Stimulated activated naive CD4-positive, alpha-beta T cell treated with Interleukin-2 at 50 U/mL for 16 hours (primary cell): ENCODE measurements at places on chromosomes 2 and 18.

GRCh38 chr2:138137949-138138348 is 173.7 kb downstream of the HNMT start:
- no peak for DNase-seq

DNA sequence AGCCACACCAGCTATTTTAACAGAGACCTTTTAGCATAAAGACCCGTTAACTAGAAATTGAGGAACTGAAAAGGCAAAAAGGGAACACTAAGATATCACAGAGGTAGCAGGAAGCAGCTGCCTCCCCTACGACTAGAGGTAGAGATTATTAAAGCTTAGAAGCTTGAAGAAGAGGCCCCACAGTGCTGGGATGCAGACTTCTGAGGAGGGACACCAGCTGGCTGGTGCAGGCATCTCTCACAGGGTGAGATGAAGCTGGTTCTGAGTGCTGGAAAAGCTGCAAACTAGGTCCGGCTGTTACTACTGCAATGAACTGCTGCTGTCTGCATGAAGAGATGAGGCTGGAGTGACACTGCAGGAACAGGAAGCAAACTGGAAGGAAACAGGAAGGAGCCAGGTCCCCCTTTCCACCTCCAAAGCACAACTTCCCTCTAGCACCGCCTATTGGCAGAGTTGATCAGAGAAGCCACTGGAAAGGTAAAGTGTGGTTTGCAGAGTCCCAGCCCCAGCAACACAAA is 61.2 kb upstream of the MRPS9 start:
- no peak for DNase-seq

- no peak for DNase-seq
Observed at GRCh38 chr18:77201506-77201905, 48.1 kb upstream of the GALR1 start.

GRCh38 chr2:193542762-193543161 is 1348.0 kb upstream of the TMEFF2 start:
- DNase-seq: no peak

GRCh38 chr2:216553482-216554240 is 55.0 kb downstream of the RPL37A start:
- DNase-seq: no peak

GRCh38 chr2:28652217-28652616 is 99.4 kb upstream of the PPP1CB start:
- no peak for DNase-seq

DNA sequence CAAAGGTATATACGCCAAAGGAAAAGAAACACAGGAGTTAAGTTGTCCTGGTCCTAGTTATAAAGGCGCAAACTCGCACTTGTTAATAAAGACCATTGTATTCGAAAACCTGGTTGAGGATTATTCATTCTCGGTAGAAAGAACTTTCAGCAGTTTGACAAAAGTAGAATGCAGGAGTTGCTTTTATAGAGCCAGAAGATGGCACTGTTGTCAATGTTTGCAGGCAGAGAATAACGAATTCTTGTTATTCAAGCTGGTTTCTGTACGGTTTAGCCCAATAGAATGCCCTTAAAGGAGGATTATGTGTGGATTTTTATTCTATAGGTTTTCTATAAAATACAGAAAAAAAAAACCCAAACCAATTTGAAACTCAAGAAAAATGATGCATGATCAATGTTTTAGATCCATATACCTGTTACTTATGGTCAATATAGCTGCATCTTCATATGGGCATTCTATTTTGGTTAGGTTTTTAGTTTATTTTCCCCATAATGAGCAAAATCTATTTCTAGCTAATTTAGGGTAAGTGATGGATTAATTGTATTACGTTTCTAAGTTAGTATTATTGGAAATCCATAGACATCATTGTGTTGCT is 510.3 kb downstream of the PLCL1 start:
- no peak for DNase-seq

DNA sequence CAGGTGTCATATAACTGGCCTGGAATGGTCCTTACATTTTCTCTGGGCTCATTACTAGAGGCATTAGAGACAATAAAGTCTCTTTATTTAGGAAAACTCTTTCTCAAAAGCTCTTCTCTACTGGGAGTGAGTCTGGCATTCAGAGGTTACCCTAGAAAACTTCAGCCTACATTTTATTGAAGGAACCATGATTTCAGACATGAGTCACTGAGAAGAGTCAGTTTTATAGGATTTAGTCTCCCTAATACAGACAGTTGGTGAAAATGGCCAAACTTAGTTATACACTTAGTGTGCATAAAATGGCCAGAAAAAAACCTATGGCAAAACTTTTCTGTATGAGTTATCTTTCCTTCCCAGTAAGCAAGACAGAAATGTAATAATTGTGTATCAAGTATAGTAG is 689.4 kb downstream of the ZEB2 start:
- no peak for DNase-seq

GRCh38 chr18:6004683-6005082 is 109.4 kb upstream of the TMEM200C start:
- no peak for DNase-seq

DNA sequence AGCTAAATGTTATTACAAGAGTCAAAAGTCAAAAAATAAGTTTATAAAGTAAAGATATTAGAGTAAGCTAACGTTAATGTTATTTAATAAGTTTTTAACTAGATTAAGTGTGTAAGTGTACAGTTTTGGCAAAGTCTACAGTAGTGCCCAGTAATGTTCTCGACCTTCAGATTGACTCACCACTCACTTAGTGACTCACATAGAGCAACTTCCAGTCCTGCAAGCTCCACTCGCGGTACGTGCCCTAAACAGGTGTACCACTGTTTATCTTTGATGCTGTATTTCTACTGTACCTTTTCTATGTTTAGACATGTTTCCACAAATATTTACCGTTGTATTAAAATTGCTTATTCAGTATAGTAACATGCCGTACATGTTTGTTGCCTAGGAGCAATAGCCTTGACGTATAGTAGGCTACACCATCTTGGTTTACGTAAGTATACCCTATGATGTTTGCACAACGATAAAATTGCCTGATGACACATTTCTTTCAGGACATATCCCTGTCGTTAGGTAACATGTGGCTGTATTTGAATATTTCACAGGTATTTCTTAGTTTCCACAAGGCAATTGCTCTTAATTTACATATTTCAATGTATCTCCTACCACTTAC is 1641.9 kb upstream of the PIK3C3 start:
- DNase-seq: no peak

DNA sequence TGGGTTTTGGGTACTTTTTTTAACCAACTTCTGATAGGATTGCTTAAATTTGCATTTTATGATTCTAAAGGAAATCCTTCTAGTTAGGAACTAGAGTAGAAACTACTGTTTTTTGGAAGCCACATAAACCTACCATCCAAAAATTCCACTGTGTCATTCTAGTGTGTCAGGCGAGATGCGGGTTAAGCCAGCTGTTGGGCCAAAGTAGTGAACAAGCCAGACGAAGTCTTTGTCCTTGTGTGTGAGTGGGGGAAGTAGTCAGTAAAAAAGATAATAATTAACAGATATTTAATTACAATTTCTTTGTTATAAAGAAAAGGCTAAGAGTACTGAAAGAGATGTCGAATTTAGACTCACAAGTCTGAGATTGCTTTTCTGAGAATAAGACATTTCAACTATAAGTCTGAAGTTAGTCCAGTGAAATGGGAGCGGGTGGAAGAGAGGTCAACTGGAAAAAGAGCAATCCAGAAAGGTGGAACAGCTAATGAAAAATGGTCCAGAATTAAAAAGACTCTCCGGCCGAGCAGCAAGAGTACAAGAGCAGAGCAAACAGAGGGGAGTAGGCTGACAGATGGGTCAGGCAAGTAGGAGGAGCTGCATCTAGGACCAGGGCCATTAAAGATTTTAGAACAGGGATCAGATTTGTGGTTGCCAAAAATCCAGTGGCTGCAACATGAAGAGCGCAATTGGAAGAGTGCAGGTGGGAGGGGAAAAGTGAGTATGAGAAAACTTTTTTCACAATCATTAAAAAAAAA is 1.5 kb downstream of the EPB41L5 start:
- no peak for DNase-seq

GRCh38 chr2:149028891-149029290 is 9.6 kb upstream of the LYPD6B start:
- DNase-seq: no peak

- no peak for DNase-seq
Observed at GRCh38 chr2:241110607-241111439, 8.7 kb upstream of the MTERF4 start.

DNA sequence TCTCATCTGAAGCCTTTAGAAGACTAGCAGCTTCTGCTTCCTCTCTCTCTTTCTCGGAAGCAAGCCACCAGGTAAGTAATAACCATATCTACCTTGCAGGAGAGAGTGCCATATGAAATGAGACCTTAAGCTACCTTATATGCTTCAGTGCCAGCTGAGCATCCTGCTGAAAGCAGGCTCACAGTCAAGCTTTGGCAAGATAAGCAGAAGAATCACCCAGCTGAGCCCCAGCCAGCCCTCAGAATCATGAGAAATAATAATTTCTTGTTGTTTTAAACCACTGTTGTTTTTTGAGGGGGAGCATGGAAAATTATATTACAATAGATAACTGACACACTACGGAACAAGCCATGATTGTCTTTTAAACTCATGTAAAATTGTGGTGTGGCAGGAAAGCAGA is 514.4 kb downstream of the MBD2 start:
- no peak for DNase-seq

DNA sequence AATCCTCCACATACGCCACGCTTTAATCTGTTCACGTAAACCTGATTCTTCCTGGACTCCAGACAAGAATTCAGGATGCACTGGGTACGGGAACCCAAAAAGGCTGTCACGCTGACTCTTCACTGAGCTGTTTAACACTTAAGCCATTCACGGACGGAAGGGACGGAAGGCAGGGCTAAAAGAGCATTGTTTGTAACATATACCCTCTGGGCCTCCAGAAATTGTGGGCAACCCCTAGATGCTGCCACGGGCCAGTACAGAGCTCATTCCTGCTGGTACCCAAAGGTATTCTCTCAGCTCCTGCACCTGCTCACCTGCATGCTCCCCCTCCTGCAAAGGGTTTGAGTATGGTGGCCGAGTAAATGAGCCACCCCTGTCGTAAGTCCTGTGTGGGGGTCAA is 45.6 kb upstream of the RMP24 start:
- DNase-seq: no peak

GRCh38 chr2:143974262-143974661 is 545.7 kb downstream of the ZEB2 start:
- no peak for DNase-seq

DNA sequence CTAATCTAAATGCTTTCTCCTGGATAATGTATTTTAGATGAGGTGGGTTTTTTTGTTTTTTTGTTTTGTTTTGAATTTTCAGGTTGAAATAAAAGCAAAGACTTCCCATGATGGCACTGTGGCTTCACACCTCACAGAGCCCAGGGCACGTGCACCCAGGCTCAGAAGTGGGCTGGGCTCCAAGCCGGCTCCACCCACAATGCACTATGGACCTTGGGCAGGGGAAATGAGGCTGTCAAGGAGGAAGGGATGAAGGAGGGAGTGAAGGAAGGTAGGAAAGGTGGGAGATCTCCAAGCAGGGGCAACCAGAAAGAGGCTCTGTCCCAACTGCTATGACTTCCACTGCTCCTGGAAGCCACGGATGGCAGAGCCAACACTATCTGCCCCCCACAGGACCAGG is 60.4 kb downstream of the BIN1 start:
- no peak for DNase-seq

DNA sequence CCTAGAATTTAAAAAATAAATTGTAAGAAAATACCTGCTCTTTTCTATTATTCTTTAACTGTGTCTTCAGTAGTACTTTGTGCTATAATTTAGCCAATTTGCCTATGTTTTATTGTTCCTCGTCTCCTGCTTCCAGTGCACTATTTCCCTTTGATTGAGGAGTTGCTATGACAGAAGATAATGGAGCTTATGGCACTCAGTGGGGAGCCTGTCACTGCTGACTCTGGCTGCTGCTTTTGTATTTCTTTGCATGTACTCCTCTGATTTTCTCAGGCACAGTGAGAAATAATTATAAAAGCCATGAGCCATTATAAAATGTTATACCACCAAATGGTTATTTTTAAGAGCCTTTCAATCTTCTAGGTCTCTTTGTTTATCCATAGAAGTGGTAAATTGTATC is 1310.8 kb upstream of the SLC39A10 start:
- no peak for DNase-seq

- DNase-seq: no peak
Observed at GRCh38 chr2:113212245-113213060, 38.7 kb downstream of the PSD4 start.

- DNase-seq: no peak
Observed at GRCh38 chr2:106764614-106765013, 121.4 kb downstream of the ST6GAL2 start.

- no peak for DNase-seq
Observed at GRCh38 chr2:86785456-86785855, 5.3 kb downstream of the CD8A start.

GRCh38 chr2:128644156-128644555 is 325.5 kb upstream of the HS6ST1 start:
- DNase-seq: no peak

GRCh38 chr2:210086930-210087329 is 84.3 kb downstream of the KANSL1L start:
- no peak for DNase-seq

DNA sequence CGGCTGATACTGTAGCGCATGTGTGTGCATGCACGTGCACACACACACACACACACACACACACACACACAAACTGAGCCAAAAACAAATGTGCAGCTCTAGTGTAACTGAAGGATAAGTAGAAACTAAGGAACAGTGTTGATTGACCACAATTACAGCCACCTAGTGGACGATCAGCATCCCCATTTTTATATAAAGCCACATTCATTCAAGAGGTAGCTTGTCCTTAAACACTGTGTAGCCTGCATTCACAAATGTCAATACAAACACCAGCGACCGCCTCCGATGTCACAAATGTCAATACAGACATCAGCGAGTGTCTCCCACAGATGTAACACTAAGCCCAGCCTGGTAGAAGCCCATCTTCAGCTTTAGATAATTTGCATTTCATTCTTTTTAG is 167.4 kb downstream of the PTGR3 start:
- DNase-seq: no peak

DNA sequence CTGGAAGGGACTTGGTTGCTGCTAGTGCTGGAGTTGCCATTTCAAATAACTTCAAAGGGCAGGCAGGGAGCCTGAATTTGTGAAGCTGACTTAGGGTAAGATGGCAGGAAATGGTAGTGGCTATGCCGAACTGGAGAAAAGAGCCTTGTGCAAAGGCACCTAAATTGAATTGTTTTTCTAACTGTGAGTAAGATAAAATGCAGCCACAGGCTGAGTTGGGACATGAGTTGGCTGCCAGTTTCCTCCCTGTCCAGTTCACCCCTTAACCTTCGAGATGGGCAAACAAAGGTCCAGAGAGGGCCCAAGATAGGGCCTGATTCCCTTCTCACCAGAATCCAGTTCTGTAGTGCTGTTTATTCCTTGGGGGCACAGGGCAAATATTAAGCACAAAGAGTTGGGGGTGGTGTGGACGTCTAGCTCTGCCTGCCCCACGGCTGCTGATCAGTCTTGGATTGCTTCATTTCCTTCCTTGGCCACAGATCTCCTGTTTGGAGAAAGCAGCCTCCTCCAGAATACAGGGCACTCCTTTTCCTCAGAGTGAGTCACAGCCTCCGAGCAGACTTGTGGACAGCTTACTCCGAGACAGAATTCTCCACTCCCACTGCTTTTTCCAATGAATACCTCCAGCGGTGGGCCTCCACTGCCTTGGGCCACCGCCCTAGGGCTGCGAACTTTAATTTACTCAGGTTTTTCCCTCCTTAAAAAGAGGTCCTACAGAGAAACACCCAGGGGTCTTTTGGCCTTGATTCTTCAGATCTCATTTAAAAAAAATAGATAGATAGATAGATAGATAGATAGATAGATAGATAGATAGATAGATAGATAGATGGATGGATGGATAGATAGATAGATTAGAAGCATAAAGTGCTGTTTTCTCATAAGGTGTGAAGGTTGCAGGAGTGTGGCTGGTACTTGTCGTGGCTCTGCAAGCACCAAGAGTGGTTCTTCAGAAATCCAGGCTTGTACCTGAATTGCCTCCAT is 18.4 kb upstream of the SLC20A1 start:
- no peak for DNase-seq
